ENCODE measurements at places on chromosomes 7 and 10. TPM values are rescaled to one million over a fixed set of nuclear protein-coding genes. Genes with fewer than 3 reads are reported as not detected.

- no peak for DNase-seq
These were observed 31.9 kb downstream of the NEUROD6 start for GRCh38 chr7:31308652-31309051.

DNA sequence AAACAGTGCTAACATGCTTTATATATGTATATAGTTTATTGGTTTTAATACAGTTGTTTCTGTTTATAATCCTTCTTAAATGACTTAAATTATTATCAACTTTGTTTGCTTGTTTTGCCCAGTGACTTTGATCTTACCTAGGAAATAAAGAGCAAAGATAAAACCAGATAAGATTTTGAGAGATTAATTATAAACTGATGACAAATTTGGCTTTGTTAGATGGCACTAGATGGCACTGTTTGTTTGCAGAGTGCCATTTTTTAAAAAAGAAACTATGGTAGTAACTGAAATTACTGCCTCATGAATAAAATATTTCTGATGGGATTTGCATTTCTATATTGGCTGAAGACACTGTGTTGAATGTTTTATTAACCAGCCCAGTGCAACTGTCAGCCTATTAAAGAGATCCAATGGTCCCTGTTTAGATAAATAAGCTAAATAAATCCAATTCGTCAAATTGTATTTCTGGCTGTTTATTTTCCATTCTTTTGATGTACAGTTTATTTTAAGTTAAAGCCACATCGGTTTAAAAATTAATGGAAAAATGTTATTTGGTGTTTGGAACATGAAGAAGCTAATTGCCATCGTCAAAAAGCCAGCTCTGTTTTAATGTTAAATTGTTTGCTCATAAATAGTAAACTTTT is 28.7 kb downstream of the VTI1A start:
- no peak for DNase-seq

- DNase-seq: no peak
These were observed 45.2 kb downstream of the EXOC4 start for GRCh38 chr7:133298080-133298479.

DNA sequence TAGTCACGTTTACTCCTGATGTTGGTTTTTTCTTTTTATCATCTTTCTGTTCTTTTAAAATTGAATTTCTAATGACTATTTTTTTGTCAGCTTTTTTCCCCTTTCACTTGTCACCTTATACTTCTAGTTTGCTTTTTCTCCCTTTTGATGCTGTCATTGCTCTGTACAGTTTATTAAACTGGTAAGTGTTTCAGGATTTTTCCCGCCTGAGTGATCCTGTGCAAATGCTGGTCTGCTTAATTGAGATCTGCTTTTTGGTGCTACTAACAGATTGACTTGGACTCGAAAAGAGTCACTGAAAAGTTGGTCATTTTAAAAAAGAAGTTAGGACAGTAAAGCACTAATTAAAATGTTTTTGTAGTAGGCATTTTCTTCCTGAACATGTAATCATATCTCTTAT is 95.2 kb downstream of the PHTF2 start:
- DNase-seq: no peak

DNA sequence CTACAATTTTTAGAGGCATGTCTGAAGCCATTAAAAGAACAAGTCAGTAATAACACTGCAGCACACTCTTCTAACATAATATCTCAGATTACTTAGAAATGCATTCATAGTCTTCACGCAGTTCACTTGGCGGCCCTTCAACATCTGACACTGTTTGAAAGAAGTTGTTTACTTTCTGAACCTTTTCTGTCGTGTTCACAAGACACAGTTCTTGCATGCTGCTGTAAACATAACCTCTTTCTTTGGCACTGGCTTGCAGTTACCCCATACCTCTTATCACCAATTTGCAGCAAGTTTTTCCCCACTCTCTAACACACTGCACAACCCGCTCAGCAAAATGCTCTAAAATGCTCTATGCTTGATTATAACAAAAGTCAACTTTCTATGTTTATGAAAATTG is 12.0 kb downstream of the PIP4K2A start:
- DNase-seq: no peak

DNA sequence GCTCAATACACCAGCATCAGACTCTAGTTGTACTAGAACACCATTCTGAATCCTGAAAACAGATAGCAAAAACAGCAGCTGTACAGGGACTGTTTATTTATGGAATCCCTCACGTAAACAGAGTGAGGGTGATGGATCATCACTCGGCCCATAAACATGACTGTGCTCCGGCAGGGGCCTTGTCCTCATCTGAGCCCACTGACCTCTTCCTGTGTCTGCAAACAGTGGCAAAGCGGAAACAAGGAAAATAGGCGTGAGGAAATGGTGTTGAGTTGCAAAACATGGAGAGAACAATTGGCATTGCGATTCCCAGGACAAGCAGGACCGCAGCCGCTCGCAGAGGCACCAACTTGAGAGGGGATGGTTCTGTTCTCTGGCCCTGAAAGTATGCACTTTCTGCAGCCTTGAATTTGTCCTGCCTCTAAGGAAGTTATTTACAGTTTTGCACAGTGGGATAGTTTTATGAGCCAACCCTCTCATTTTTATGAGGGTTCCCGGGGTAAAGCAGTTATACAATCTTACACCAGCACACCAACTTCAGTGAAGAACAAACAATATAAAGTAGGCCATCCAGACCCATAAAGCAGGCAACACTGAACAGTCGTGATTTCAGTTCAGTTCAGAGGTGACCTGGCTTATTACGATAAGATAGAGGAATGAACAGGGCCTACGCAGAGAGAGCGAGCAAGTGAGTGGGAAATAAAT is 248.0 kb upstream of the FZD8 start:
- no peak for DNase-seq

- DNase-seq: no peak
These were observed 24.7 kb downstream of the CREB3L2 start for GRCh38 chr7:137977173-137977572.

DNA sequence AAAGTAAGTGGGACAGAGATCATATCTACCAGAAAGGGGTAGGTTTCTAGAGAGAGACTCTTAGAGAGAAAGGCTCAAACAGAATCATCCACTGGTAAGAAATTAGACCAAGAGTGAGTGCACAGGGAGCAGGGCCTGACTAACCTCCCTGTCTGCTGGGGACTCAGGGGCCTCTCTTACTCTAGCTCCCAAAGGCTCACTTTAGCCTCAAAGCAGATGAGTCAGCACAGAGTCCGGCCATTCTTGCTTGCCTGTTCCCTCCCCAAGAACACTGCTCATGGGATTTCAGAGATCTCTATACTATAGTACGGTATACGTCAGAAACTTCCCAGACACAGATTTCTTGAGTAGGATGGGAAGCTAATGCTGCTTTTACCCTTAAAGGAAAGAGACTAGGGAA is 32.7 kb downstream of the RBM28 start:
- no peak for DNase-seq

DNA sequence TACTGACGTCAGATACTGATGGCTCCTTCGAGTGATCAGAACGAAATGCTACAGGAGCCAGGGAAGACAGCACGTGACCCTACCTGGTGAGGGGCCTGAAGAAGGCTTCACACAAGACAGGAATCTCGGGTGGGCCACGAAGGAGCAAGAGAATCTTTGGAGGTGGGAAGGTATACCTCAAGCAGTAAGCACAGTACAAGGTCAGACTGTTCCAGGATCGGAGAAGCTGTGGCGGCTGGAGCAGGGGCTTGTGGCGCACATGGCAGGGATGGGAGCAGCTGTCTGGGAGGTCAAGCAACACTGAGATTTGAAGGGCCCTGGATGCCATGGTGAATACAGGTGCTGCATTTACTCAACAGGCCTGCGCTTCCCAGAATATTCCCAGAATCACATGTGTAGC is 45.4 kb downstream of the C10orf143 start:
- DNase-seq: no peak

GRCh38 chr7:139452958-139453672 is 30.4 kb downstream of the KLRG2 start:
- no peak for DNase-seq

GRCh38 chr7:117605712-117606111 is 125.9 kb downstream of the CFTR start:
- no peak for DNase-seq

DNA sequence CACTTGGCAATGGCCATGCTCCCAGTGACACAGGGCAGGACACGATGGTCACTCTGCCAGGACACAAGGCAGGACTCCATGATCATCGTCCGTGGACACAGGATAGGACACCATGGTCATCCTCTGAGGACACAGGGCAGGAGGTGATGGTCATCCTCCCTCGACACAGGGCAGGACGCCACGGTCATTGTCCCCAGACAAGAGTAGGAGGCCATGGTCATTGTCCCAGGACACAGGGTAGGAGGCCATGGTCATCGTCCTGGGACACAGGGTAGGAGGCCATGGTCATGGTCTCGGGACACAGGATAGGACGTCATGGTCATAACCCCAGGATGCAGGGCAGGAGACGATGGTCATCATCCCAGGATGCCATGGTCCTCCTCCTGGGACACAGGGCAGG is 289.2 kb downstream of the TCERG1L start:
- DNase-seq: peak; percentile 53

Gene SYT15B
- 40.1 TPM for total RNA-seq

Gene CCDC172
- total RNA-seq: not detected

Gene VWA2
- 15.5 TPM for total RNA-seq

Gene KCNH2
- 3.6 TPM for total RNA-seq

Gene GJC3
- not detected for total RNA-seq

Gene PLPP4
- total RNA-seq: 0.38 TPM

Gene LRRC18
- total RNA-seq: 0.96 TPM

Gene GPER1
- 11.1 TPM for total RNA-seq

Gene IKZF1
- total RNA-seq: 41.4 TPM
